Trophoblast cell (in vitro differentiated cells and primary cell): ENCODE measurements at places on chromosomes 13 and 19.

DNA sequence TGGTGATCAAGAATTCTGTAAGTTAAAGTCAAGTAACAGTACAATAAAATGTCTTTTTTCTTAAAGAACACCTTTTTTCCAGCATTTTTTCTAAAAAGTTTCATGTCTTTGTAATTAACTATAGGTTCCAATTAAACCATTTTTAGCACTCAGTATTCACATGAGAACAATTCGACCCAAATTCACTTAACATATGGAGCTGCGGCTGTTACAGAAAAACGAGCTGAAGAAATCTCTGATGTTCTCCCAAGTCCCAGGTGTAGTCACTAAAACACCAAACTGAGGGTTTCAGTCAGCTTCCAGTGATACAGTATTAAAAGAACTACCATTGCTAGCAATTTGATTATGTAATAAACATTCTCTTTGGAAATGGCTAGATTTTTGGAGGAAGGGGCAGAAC lies 117.6 kb downstream of the TNFSF13B start:
- no peak for DNase-seq

- DNase-seq: peak; percentile 82
These were observed 40.7 kb upstream of the MEDAG start for GRCh38 chr13:30865123-30866049.

- DNase-seq: no peak
These were observed 121.0 kb downstream of the MRPL57 start for GRCh38 chr13:21297447-21297846.

GRCh38 chr13:53778937-53779336 lies 750.3 kb downstream of the OLFM4 start:
- peak; percentile 4 for DNase-seq

GRCh38 chr19:51338563-51339312 lies 3.2 kb downstream of the VSIG10L start:
- peak; percentile 64 for DNase-seq

GRCh38 chr19:34733266-34733745 lies 737 bp upstream of the ZNF181 start:
- DNase-seq: peak; percentile 82

DNA sequence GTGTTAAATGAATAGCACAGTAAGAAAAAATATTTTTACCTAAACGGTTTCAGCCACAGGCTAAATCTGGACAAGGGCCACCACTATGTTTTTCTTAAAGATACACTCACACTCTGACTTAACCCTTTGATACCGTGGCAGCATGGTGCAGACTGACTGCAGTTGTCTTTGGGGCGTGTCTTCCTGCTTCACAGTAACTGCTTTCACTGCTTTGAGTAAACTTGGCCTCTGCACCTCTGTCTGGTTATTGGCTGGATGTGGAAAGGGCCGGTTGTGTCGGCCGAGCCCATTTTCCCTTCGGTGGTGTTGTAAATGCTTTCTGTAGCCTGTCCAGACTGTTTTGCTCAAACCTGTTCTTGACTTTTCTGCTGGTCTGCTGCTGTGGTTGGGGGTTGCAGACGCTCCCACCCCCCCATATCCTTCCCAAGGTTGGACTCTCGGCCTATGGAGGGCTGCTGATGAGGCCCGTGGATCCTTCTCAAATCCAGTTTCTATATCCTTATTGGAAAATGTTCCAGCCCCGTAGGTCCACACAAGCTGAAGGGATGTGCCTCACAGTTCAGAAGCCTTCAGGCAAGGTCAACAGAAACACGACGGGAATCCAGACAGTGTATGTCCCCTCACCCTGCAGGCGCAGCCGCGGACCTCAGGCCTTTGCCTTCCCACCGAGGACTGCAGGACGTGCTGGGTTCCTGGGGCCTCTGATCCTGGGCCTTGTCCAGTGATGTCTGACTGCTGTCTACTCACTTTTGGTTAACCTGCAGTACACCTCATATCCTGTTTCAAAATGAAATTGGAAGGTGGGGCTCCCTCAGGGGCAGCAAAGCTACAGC lies 90.2 kb upstream of the RNF113B start:
- DNase-seq: peak; percentile 68

DNA sequence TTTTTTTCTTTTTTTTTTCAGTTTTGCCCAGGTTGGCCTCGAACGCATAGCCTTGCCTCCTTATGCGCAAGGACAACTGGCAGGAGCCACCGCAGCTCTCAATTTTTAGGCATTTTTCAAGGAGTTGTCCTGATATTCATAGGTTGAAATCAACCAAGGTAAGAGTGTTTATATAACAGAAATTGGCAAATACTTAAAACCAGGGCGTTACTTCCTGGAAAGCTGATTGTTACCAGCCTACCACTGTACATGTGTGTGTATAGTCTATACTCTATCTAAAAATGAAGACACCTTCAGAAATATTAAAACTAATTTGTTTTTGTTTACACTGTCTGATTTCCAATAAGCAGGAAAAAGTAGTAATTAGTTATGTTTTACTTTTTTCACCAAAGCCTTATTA lies 39.2 kb downstream of the GPC6 start:
- DNase-seq: no peak

- no peak for DNase-seq
These were observed 25.2 kb downstream of the ABCC4 start for GRCh38 chr13:95276037-95276505.

DNA sequence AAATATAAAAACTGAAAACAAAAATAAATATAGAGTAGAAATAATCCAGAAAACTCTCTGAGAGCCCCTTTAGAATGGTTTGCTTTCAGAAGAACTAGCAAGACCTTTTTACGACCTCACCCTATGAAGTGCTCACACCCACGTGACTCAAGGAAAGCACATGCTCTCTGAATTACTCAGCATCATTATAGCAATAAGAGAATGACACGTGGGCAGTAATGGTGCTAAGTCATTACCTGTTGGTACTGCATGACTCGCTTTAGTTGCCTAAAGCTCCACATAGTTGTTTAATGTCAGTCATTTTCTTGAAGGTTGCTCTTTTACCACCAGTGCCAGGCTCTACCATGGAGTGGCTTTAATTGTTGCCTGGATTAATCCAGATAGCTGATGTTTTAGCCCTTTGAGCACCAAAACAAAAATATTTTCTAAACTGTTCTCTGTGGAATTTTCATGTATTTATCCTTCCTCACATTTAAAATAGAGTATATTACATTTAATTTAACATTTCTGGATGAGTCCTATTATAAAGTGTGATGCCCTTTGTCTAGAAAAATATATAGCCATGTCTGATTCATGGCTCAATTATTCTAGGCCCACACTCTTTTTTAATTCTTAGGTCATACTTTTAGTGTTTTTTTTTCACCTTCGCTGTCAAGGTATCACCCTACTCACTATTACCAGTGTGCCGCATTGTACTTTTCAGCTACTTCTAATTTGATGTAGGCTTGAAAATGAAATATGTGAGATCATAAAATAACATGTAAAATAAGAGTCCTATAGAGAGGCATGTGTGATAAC lies 56.8 kb downstream of the THSD1 start:
- DNase-seq: peak; percentile 24

DNA sequence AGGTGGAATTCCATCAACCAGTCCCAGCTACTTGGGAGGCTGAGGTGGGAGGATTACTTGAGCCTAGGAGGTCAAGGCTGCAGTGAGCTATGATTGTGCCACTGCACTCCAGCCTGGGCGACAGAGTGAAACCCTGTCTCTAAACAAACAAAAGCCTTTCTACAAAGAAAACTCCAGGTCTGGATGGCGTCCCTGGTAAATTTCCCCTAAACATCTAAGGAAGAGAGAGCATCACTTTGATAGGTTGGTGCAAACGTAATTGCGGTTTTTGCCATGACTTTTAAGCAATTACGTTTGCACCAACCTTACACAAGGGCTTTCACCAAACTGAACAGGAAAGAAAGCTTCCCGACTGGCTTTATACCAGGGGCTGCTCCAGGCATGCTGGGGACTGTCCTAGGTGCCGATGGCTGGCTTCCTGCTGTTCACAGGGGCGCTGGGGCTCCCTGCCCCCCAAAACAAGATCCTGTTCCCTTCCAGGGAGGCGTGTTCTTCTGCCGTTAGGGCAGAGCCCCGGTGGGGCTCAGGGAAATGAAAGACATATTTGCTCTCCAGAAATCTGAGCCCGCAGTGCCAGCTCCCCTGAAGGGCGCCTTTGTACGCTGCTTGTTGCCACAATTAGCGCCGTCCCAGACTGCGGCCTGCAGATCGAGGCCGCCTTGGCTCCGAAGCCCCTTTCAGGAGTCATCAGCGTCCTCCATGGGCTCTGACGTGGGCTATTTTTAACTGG lies 38.7 kb upstream of the KLF2 start:
- DNase-seq: peak; percentile 8

GRCh38 chr13:67416047-67416925 lies 186.2 kb upstream of the PCDH9 start:
- DNase-seq: peak; percentile 12

GRCh38 chr19:39409208-39410016 lies 2.8 kb downstream of the ZFP36 start:
- DNase-seq: peak; percentile 78

DNA sequence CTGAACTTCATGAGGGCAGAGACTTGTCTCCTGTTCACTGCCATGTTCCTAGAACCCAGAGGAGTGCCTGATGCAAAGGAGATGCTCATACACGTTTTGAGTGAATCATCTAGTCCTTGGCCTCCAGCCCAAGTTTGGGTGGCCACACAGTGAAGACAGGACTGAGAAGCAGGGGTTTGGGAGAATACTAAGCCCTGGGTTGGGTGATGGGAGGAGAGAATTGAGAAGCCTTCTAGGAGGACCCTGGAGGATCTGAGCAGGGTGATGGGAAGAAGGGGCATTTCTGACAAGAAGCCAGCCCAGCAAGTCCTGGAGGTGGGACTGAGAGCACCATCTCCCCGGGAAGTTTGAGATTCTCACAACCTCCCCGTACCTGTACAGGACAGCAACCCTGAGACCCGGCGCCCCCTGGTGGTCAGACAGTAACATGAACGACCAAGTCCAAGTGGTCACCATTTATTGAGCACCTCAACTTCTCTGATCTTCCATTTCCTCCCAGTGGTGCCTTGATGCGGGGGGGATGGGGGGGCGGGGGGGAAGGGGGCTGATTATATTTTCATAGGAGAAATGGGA lies 11.0 kb downstream of the CTU1 start:
- DNase-seq: peak; percentile 60

- no peak for DNase-seq
These were observed 94.5 kb downstream of the TDRD3 start for GRCh38 chr13:60491531-60491930.

DNA sequence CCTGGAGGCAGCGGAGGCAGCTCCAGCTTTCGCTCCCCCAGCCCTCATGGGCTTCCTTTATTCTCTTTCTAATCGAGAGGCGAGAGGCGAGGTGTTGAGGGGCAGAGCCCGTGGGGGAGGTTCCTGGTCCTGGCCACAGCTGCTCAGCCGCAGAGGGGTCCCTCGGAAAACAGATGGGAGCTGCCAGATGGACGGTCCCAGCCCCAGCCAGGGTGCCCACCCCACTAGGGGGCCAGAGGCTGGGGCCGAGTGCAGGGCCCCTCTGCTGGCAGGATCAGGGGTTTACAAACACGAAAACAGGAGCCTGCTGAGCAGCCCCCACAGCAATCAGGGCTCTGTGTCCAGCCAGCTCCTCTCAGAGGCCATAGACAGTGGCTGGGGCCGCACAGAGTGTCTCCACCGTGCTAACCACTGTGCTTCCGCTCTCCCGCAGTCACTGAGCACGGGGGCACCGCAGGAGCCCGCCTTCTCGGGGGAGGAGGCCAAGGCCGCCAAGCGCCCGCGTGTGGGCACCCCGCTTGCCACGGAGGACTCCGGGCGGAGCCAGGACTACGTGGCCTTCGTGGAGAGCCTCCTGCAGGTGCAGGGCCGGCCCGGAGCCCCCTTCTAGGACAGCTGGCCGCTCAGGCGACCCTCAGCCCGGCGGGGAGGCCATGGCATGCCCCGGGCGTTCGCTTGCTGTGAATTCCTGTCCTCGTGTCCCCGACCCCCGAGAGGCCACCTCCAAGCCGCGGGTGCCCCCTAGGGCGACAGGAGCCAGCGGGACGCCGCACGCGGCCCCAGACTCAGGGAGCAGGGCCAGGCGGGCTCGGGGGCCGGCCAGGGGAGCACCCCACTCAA lies 182.2 kb downstream of the KDM4B start:
- no peak for DNase-seq

DNA sequence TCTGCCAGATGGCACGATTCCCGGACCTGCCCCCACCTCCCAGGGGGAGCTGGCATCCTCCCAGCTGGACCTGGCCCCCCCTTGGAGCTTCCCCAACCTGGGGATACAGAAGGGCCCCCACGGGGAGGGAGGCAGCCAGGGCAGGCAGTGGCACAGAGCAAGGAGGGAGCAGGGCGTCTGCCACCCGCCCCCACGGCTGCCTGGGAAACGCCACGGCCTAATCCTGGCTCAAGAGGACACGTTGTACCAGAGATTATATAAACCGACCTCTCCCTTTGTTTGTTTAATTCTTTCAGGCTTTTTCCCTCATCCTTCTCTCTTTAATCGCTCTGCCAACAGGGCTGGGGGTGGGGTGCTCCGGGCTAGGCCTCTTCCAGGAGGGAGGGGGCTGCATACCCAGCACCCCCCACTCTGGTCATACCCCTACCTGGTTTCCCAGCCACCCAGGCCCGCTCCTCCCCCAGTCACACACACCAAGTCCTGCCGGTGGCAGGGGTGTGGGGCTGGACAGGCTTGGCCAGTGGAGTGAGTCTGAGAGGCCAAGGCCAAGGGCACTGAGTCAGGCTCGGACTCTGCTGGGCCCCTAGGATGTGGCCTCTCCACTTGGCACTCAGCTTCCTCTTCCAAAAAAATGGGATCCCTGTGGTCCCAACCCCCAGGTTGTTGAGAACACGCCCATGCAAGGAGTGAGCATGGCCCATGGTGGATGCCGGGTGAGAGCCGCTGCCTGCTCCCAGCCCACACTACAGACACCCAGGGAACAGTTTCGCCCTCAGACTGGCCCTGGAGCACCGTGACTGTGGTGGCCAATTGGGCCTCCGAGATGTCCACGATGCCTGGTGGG lies 29.5 kb upstream of the NFIC start:
- no peak for DNase-seq

DNA sequence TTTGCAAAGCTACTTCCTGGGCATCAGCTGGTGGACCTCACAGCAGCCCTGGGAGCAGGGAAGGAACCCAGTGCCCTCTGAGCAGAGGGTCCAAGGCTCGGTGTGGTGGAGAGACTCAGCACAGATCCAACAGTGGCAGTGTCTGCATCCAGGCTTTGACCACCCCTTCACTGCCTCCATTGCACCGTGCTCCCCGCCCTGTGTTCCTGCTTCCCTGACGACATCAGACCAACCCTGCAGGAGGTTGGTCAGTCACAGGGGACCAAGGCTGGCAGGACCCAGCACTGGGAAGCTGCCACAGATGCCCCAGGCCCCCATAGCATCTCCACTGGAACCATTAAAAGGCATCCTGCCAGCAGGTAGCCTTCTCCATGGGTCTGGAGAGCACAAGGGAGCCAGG lies 7.8 kb upstream of the VSTM2B start:
- DNase-seq: no peak

DNA sequence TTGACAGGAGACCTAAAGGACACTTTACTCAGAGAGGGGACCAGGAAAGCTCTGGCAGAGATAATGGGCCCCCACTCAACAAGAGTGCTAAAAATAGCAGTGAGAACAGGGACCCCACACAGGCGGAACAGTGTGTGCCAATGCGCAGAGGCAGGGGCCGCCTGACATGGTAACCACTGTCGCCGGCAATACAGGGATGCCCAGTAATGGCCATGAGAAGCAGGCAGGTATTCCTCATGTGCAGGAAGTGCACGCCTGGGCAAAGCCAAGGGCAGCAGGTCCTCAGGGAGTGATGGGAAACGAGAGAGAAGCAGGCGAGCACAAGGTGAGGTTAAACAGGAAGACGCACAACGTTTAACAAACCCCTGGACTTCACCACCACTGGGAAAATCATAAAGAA lies 757.1 kb downstream of the LIG4 start:
- no peak for DNase-seq

GRCh38 chr19:5623397-5624017 lies 624 bp downstream of the SAFB start:
- DNase-seq: no peak
